ENCODE measurements at places on chromosomes 3 and 15.

GRCh38 chr15:60757831-60758570 lies 279.1 kb upstream of the ICE2 start:
- H3K4me3 ChIP-seq = no peak overlapping the region
- H3K4me1 ChIP-seq = no peaks in the 10 kb centered on the region
- H3K27ac ChIP-seq = no peak overlapping the region
- no peaks in the 10 kb centered on the region for H3K36me3 ChIP-seq
- H3K27me3 ChIP-seq = no peaks in the 10 kb centered on the region
- DNase-seq = no peak

DNA sequence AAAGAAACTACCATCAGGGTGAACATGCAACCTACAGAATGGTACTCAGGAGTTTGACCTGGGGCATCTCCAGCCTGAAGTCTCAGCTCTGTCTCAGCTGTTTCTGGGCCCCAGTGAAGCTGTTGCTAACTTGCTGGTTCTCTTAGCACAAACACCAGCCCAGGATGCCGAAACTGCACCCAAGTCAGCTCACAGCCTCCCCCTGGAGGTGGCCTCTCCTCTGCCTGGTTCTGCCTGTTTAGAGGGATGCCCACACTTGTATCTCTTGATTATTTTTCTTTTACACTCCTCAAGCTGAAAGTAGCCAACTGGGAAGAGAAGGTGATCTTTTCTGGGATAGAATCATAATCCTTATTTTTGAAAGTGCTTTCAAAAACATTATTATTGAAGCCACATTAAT lies 289.0 kb upstream of the RASGRP1 start:
- H3K27ac ChIP-seq = no peak overlapping the region
- peaks cover 2% of the 10 kb centered on the region for H3K27me3 ChIP-seq
- H3K4me1 ChIP-seq = no peaks in the 10 kb centered on the region
- DNase-seq = no peak
- no peak overlapping the region for H3K4me3 ChIP-seq
- no peaks in the 10 kb centered on the region for H3K36me3 ChIP-seq

DNA sequence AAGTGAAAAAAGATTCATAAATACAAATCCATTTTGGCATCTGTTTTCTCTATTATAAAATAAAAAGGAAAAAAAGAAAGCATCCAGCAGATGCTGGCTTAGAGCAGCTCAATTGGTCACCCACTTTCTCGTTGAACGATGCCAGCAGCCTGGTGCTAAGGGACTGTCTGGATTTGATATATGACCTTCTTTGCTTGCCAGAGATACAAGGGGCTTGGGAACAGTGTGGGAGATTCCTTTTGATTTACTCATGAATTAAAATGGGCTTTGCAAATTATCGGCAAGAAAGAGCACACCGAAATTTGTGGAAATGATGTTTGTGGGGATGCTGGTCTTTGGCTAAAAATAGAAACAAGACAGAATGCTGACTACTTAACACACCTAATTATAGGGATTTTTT lies 210.3 kb upstream of the STT3B start:
- no peaks in the 10 kb centered on the region for H3K27me3 ChIP-seq
- no peak overlapping the region for H3K27ac ChIP-seq
- H3K36me3 ChIP-seq = no peaks in the 10 kb centered on the region

DNA sequence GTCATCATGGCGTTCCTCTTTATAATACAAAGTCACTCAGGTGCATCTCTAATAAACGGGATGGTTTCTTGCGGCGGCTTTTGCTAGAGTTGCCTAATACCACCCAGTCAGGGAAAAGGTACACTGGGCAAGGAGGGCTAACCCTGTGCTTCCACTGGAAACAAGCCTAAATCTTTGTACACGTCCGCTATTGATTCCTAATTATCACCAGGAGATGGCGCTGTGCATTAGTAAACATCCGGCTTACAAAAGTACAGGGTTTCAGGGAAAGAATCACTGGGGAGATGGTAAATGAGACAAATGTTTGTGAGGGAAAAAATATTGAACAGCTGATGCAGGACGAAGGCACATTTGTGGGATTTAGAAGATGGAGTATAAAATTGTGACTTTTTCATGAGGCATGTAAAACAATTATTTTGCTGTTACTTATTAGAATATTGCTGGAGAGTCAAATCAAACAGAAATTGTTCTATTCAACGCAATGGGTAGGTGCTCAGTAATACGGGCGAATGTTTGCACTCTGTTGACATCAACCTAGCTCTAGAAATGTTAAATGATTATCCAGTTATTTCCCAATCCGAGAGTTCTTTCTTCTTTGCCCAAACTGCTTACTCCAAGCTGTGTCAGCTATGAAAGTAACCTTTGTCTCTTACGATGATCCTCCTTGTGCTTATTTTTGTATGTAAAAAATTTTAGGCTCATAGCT lies 50.6 kb downstream of the GMNC start:
- H3K27ac ChIP-seq = no peak overlapping the region
- no peak overlapping the region for H3K4me3 ChIP-seq
- no peaks in the 10 kb centered on the region for H3K27me3 ChIP-seq
- no peaks in the 10 kb centered on the region for H3K36me3 ChIP-seq
- peak; percentile 13 for DNase-seq

- no peaks in the 10 kb centered on the region for H3K27me3 ChIP-seq
- no peaks in the 10 kb centered on the region for H3K4me1 ChIP-seq
- peak; percentile 46 for DNase-seq
Measured at GRCh38 chr15:60255390-60255789, 142.4 kb downstream of the ANXA2 start.

DNA sequence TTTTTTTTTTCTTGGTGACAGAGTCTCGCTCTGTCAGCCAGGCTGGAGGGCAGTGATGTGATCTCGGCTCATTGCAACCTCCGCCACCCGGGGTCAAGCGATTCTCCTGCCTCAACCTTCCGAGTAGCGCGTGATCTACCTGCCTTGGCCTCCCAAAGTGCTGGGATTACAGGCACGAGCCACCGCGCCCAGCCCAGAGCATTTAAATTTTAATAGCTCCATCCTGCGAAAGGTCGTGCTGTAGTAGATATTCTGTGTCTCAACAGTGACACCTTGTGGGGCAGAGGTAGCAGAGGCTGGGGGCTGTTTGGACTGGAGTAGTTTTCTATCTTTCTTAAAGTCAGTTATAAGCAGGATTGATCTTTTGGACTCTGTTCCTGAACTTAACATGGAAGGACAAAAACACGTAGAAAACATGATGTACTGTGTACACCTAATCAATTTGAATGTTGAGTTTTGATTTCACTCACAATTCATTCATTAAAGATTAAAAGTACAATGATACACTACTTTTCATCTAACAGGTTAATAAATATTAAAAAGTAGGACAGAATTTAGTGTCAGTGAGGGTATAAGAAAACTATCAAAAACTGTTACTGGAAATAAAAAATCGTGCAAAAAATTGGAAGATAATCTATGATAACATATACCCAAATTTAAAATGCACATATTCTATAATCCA lies 11.0 kb upstream of the PDCD6IP start:
- H3K4me3 ChIP-seq = peak overlapping the region; percentile 15
- H3K27me3 ChIP-seq = no peaks in the 10 kb centered on the region
- peak; percentile 79 for DNase-seq

DNA sequence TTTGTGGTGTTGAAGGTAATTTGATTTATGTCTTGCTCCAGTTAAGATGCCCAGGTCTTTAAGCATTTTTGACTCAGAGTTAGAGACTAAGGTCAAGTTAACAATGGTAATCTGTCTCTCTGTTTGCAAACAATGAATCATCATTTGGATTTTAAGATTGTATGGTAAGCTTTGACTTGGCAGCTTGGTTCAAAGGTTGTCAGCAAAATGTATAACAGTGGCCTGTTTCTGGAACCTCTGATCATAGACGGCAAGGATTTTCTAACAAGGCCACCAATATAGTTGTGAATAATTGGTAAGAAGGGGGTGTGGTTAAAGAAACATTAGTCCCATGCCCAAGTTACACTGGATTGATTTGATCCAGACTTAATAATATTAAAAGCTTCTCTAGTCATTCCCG lies 775.2 kb upstream of the GOLIM4 start:
- peaks cover 29% of the 10 kb centered on the region for H3K4me1 ChIP-seq
- no peak overlapping the region for H3K4me3 ChIP-seq
- H3K27ac ChIP-seq = peak overlapping the region; percentile 48
- no peaks in the 10 kb centered on the region for H3K27me3 ChIP-seq
- no peaks in the 10 kb centered on the region for H3K36me3 ChIP-seq
- peak; percentile 45 for DNase-seq

All from small intestine (tissue), 16 donors.